Activated naive CD8-positive, alpha-beta T cell treated with anti-CD3 and anti-CD28 coated beads, Interleukin-2, amount 50 U/mL, for 16 hours (primary cell): ENCODE measurements at places on chromosomes 3 and 15.

DNA sequence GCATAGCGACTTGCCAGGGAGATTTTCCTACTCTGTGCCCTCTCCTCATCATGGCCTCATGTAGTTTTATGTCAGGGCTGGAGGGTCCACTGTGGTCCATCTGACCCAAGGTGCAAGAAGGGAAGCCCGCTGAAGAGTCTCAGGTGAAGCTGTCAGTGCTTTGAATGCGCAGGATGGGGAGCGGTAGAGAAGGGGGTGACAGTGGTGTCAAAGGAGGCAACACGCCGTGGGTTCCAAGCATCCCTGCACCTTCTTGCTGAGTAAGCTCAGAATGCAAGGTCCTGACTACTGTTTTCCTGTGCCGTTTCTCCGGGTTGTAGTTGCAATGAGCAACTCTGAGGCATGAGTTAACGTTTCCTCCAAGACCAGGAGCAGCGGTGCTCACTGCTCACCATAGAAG, 44.9 kb upstream of the RAB6B start:
- DNase-seq, result no peak

DNA sequence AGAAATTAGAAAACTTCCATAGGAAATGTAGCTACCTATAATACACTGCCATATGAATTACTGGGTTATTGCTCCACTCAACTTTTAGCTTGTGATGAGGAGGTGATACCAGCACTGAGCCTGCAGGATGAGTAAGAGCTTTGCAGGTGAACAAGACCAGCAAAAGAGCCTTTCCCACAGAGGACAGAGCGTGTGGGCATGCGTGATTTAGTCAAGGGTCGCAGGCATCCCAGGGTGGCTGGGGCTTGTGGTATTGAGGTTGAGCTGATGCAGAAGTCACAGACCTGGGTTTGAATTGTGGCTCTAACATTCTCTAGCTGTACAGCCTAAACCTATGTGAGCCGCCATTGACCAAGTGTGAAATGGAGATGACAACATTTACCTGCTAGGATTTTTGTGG, 5.6 kb downstream of the NRROS start:
- DNase-seq, result no peak

GRCh38 chr3:108239082-108239481, 16.9 kb upstream of the IFT57 start:
- DNase-seq, result no peak

GRCh38 chr3:126944089-126944965, 38.6 kb upstream of the PLXNA1 start:
- DNase-seq, result no peak

DNA sequence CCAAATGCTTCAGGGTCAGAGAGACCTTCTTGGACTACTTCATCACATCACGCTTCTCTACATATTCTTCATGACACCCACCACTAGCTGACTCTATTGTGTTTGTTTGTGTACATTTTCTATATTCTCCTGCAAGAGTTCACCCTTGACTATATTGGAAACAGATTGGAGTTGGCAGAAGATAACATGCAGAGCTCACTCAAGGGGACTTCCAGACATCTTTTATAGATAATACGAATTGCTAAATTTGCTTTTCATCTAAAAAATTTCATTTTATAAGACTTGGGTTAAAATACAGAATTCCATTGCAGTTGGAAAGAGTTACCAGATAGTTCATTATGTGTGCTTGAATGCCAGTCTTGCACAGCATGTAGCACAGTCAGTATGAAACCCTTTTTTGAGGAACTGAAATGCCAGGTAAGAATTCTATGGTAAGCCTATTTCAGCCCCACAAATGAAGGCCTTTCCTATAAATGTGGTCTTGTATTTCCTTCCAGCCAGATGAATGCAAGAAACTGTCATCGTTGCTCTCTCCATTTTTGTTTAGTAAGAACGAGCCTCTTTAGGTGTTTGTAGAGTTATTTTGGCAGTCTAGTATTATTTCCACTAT, 177.6 kb downstream of the GHSR start:
- no peak for DNase-seq

GRCh38 chr3:167502401-167502800, 28.6 kb upstream of the SERPINI2 start:
- DNase-seq, result no peak

DNA sequence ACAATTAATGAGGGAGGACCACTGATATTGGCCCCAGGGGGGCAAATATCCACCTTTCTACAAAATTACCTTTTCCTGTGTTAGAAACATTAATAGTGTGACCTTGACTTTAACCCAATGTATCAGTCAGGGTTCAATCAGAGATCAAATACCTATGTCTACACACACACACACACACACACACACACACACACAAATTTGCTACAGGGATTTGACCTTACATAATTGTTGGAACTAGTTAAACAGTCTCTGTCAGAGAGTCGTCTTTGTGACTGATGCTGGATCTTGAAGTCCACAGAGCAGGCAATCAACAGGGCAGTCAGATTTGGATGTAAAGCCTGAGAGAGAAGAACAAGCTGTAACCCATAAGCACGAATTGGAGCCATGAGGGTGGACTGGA, 32.5 kb downstream of the TM4SF4 start:
- DNase-seq, result no peak

GRCh38 chr15:63408524-63408923, 26.9 kb upstream of the CA12 start:
- no peak for DNase-seq

DNA sequence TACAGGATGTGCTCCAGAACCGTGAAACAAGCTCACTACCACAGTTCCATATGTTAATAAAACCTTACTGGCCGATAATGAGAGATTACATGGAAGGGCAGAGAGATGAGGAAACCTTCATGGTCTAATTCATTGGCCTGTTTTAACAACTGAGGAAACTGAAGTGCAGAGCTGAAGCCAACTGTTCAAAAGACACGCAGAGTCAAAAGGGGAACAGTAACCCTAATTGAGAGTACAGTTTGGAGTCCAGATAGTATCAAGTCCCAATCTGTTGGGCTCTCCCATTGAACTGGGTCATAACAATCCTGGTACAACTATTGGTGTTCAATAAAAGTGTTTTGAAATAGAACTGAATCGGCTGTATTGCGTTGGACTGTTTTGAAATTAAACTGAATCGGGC, 69.6 kb downstream of the SLC12A8 start:
- DNase-seq, result no peak

- no peak for DNase-seq
Measured at GRCh38 chr3:36011791-36012190, 368.5 kb upstream of the STAC start.

DNA sequence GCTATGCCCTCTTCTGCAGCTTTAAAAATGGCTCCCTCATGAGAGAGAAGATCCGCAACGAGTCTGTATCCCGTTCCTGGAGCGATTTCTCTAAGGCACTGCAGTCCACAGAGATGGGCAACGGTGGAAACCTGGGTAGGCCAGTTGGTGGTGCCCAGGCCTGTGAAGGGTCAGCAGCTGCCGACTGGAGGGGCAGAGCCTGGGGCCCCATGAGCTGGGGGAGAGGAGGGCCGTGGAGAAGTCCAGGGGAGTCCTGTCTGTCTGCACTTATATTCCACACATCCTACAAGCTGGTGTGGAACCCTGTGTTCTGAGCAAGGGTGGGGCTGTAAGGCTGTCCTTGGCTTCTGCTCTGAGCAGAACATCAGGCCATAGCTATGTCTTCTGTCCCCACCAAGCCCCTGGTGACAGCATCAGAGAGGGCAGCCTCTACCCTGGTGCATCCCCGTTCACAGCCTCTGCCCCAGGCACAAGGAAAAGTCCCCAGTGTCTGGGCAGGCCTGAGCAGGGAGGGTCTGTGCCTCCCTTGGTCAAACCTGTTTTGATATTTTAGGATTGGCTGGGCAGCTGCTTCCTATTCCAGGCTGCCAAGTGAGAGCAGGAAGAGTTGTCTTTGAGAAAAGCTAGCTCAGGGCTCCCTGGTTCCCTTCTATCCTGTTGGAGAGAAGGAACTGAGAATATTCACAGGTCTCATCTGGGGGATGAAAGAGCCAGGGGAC, 29.7 kb downstream of the XYLB start:
- no peak for DNase-seq

GRCh38 chr3:16728770-16729745, 123.8 kb upstream of the DAZL start:
- DNase-seq, result no peak

DNA sequence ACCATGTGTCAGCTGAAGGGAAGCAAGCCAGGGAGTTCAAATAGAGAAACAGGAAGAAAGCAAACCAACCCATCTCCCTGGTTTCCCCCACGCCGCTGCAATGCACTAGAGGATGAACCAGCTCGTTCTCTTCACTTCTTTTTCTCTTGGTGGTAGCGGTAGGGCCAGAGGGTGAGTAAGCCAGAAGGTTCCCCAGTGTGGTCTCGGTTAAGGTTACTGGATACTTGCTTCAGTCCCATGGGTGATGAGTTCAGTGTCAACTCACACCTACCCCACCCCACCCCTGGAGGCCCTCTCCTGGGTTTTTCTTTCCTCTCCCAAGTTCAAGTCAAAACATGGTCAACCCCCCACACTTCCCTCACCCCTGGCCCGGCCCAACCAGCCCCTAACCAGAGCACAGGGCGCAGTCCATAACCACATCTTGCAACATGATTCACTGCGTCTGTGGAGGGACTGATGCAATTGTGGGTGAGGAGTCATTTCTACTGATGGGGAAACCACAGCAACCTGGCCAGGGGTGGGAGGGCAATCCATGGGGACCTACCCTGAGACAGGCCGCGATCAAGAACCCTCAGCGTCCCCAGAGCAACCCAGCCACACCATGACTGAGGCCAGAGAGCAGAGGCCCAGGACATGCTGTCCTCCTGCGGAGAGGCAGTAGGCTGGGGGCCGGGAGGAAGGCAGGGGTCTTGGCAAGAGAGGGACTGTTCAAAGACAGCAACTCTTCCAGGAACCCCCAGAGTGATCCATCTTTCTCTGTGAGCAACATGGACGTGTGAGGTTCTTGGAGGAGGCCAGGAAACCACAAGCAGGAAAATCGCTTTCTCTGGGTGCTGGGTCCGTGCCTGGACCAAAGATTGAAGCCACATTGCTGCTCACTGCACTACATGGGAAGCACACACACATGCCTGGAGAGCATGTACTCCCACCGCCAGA, 276.6 kb downstream of the UACA start:
- DNase-seq, result no peak

GRCh38 chr3:128426128-128426921, 40.4 kb downstream of the DNAJB8 start:
- DNase-seq, result peak; percentile 34

DNA sequence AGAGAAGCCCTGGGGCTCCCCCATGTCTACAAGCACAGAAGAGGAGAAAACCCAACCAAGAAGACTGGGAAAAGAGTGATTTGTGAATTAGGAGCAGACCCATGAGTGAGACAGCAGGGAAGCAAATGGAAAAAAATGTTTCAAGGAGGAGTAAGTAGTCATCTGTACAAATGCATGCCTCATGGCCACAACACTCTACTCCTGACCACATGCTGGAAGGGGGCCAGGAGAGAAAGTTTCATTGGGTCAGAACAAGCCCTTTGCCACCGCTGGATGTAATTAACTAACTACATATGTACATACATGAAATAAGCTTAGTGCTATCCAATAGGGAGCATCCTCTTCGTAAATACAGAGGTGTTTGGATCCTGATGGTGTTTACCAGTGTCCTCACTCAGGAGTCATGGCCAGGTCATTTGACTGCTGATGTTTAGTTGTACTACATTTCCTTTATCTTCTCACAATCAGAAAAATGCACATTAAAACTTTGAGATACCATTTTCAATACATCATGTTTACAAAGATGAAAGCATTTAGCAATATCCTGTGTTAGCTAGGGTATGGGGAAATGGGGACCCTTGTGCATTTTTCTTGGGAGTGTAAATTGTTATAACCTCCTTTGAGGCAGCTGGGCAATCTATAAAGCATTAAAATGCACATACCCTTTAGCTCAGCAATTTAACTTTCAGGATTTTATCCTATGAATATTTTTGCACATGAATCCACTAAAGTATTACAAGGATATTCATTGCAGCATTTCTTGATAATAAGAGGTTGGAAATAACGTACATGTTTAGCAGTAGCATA, 27.1 kb downstream of the CLRN1 start:
- no peak for DNase-seq

DNA sequence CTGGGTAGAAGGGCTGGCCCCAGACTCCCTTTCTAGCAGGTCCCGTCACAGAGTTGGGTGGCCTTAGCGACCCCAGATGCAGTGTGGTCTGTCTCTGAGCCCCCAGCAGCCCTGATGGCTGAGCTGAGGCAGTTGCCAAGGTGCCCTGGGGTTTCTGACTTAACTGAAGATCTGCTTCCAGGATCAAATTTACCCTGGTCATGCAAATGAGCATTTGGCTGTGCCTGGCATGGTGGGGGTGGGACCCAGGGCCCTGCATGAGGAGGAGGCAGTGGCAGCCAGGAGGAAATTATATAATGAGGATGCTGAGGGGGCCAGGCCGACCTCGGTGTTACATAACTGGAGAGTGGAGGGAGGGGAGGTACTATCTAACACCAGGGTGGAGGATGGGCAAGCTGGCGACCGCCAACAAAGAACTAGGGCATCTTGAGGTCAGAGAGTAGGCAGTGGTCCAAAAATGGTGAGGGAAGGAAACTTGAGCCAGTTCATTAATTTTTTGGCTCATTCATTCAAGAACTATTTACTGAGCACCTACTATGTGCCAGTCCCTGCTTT, 16.4 kb downstream of the PLEKHO2 start:
- DNase-seq, result no peak

- no peak for DNase-seq
Measured at GRCh38 chr15:41401904-41402267, 410 bp downstream of the NDUFAF1 start.

GRCh38 chr3:173529062-173529711, 131.6 kb downstream of the NLGN1 start:
- no peak for DNase-seq

DNA sequence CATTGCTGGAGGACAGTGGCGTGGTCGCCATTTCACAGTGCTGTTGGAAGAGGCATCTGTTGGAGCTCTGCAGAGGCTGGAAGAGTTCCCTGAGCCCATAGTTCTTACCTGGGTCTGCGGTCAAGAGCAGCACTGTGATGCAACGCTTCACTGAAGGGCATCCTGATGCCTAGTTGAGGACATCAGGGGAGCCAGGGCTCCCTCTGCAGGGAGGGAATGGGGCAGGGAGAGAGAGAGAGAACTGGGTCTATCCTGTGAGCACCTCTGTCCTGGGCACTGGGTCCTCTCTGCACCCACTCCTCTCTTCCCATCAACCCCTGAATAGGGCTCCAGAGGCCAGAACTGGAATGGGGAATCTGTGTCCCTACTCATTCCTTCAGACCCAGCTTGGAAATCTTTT, 23.9 kb upstream of the MOBP start:
- DNase-seq, result no peak

DNA sequence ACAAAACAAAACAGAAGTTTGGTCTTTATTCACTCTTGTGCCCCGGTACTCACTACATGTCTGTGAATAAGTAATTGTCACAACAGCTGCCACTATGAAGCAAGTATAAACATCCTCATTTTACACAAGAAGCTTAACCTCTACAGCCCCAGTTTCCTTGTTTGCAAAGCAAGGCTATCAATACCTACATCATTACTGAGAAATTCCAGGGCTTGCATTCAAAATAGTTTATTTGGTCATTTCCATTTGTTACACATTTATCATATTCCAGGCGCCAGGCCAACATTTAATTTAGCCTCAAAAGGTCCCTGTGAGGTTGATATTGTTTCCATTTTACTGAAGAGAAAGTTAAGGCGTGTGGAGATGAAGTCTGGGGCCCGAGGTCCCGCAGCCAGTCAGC, 161.4 kb upstream of the LRTM1 start:
- no peak for DNase-seq
